ENCODE measurements at places on chromosomes 16 and 17. TPM values are rescaled to one million over a fixed set of nuclear protein-coding genes. Genes with fewer than 3 reads are reported as not detected.

The RAB11FIP4 gene
- total RNA-seq, result 0.74 TPM

The SHISA9 gene
- total RNA-seq, result not detected

The HP gene
- not detected for total RNA-seq

The ITGAX gene
- not detected for total RNA-seq

The PRR15L gene
- not detected for total RNA-seq

The KRT14 gene
- 0.82 TPM for total RNA-seq

The PPL gene
- total RNA-seq, result 53.9 TPM

The MYH13 gene
- total RNA-seq, result not detected

The SSTR5 gene
- not detected for total RNA-seq

The TMEM238L gene
- total RNA-seq, result not detected

The LRRC36 gene
- not detected for total RNA-seq

The ANKS4B gene
- not detected for total RNA-seq

The LRRC37A gene
- total RNA-seq, result 2.3 TPM

The TEX19 gene
- total RNA-seq, result not detected

The VPS35 gene
- 154 TPM for total RNA-seq
